Naive thymus-derived CD8-positive, alpha-beta T cell (primary cell): ENCODE measurements at places on chromosomes 2 and 18.

- no peak for DNase-seq
Measured at GRCh38 chr2:172571245-172571644, 15.4 kb downstream of the PDK1 start.

DNA sequence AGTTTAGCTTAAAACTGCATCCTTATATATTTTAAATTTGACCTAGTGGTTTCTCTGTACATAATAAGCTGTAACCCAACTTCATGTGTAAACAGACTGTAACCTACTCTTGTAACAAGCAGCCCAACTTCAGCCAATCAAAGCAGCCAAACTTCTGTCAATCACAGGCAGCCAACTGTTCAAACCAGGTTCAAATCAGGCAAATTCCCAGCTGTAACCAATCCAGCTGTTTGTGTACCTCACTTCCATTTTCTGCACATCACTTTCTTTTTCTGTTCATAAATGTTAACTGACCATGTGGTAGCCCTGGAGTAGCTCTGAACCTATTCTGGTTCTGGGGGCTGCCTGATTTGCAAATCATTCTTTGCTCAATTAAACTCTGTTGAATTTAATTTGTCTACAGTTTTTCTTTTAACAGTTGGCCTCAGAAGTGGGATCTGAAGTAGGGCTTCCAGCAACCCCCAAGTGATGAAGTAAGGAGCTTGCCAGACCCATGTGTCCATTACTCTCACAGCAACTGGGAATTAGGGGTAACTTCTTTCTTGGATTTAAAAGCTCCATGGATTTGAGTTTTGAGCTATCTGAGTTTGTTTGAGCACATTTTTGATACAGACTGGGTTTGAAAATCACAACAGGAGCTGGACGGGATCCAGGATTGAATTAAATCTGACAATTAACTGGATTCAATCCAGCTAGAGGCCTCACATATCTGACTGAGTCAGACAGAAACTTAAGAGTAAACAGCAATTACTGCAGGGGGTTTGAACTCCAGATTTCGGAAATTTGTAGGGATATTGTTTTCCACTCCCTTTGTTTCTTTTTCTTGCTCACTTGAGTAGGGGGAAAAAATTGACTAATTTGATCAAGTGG is 1569.7 kb upstream of the SLC39A10 start:
- no peak for DNase-seq

DNA sequence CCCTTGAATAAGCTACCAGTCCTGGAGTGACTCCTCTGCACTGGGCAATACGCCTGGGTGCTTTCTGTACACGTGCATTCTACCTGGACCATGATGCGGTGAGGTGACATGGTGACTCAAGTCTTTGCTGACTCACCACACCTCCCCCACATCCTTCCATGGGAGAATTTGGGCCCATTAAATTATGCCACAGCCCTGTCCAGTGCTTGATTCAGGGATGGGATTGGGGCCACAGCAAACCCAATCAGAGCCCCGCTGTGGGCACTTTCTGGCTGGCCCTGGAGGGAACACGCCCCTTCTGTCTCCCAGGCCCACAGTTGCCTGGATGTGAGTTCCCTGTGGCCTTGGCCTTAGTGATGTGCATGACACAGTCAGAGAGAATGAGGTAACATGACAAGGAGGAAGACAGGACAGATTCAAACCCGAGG is 86.9 kb downstream of the LRRC30 start:
- DNase-seq = no peak

DNA sequence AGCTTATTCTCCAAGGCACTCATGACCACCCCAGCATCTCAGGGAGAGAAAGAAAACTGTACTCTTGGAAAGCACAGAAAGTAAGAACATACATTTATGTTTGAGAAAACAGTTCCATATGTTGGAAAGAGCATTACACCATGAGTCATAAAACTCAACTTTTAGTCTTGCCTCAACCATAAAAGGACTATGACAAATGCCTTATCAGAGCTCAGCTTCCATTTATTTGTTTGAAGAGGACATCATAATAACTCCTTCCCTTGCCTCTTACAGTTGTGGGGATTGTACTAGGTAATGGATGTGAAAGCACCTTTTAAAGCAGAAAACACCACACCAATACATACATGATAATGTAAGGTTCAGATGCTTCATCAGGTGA is 370.8 kb downstream of the LNPK start:
- DNase-seq = no peak

- DNase-seq = no peak
Measured at GRCh38 chr18:79396431-79397246, 909 bp downstream of the NFATC1 start.

DNA sequence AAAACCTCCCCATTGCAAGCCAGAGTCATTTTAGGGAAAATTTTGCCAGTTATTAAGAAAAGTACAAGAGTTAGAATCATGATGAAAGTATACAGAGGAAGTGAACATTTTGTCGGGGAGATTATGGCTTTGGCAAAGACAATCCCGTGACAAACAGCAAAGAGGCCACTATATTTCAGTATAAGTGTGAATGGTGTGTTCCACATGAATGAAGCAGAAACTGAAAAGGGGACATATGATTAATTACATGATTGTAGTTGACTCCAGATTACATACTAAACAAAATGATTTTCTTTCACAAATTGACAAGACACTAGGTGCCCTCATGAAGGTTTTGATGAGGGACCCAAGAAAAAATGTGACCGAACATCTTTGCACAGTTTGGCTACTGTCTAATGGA is 42.0 kb downstream of the SP140 start:
- DNase-seq = no peak

- no peak for DNase-seq
Measured at GRCh38 chr18:22946846-22947245, 13.7 kb downstream of the RBBP8 start.

DNA sequence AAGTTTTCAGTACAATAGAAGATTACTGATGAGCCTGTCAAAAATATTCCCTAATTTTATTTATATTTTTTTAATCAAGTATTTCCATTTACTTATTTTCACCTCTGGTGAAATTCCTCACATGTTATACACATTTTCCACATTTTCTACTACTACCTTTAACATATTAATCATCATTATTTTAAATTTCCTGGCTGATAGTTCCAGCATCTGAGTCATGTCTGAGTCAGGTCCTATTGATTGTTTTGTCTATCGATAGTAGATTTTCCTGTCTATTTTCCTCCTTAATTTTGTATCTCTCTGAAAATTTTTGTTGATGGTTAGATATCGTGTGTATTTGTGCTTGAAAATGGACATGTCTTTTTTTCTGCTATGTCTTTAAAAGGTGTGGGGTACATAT is 211.8 kb upstream of the DSEL start:
- no peak for DNase-seq

DNA sequence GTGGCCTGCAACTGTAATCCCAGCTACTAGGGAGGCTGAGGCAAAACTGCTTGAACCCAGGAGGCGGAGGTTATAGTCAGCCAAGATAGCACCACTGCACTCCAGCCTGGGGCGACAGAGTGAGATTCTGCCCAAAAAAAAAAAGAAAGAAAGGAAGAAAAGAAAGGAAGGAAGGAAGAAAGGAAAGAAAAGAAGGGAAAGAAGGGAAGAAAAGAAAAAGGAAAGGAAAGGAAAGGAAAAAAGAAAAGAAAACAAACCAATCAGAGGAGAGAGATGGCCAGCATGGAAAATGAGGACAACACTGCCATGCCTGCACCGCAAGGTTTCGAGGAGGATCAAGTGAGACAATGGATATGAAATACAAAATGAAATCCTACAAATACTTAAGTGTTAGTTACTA is 34.7 kb downstream of the NOL10 start:
- DNase-seq = no peak

GRCh38 chr18:77022116-77022515 is 110.5 kb downstream of the MBP start:
- DNase-seq = no peak

- no peak for DNase-seq
Measured at GRCh38 chr2:6254441-6254840, 562.3 kb downstream of the SOX11 start.

DNA sequence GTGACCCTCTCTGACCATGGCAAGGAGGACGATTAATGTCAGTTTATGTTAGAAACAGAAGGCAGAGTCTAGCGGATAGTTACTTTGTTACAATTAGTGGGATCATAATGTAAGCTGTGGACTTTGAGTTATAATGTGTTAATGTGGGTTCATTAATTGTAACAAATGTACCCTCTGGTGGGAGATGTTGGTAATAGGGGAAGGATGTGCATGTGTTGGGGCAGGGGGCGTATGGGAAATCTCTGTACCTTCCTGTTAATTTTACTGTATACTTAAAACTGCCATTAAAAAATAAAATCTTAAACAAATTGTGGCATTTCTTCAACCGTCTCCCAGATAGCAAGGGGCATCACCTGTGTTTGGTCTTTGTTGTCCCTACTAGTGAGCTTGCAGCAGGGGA is 4.8 kb downstream of the UBE2F start:
- no peak for DNase-seq

DNA sequence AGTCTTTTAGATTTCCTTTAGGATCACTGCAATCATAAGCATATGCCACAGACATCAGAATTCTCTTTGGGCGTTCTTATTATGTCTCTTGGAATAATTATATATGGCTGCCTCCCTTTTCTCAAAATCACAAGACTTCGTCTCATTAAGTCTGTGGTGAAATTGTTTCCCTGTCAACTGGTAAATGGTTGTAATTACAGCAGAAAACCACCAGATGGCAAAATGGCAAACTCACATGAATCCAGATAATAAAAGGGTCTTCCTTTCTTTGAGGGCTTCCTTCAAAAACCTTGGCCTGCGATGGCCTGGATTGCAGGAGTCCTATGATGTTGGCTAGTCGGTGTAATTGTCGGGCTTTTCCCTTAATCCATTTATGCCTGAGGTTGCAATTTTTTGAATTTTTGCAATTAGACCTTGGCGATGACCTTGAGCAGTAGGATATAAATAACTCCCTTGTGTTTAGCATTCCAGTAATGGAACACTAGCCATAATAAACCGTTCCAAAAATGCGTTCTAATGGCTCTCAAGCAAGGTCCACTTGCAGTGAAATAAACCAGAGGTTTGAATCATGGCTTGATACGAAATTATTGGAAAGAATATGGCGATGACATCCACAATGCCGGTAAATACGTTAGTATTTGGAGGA is 656.4 kb downstream of the MBD2 start:
- no peak for DNase-seq

GRCh38 chr2:2501454-2502200 is 170.6 kb upstream of the MYT1L start:
- no peak for DNase-seq
